ENCODE measurements at places on chromosomes 2 and 18.

DNA sequence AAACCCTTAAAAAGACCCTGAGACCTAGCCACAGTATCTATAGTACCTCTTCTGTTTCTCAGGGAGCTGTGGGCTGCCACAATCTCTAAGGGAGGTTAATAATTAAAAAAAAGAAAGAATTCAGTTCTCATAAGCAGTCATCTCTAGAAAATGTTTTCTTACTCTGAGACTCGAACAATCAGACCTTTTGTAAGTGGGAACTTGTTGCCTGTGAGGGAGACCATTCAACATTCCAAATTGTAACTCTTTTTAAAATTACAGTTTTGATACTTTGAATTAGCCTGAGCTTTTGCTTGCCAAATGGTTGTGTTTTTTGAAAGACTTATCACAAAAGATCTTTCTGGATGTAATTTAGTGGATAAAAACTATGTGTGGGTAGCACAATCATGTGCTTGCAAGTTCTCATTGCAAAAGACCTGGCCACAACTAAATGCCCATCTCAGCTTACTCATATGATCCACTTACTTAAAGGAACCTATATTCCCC, 33.3 kb downstream of the IL1R2 start:
- no peak for DNase-seq

- DNase-seq = peak; percentile 56
Observed at GRCh38 chr2:64029116-64029665, 10.0 kb upstream of the VPS54 start.

GRCh38 chr2:120251078-120251477, 1.6 kb upstream of the RALB start:
- no peak for DNase-seq

GRCh38 chr2:157946919-157947557, 70.9 kb upstream of the ACVR1 start:
- no peak for DNase-seq

DNA sequence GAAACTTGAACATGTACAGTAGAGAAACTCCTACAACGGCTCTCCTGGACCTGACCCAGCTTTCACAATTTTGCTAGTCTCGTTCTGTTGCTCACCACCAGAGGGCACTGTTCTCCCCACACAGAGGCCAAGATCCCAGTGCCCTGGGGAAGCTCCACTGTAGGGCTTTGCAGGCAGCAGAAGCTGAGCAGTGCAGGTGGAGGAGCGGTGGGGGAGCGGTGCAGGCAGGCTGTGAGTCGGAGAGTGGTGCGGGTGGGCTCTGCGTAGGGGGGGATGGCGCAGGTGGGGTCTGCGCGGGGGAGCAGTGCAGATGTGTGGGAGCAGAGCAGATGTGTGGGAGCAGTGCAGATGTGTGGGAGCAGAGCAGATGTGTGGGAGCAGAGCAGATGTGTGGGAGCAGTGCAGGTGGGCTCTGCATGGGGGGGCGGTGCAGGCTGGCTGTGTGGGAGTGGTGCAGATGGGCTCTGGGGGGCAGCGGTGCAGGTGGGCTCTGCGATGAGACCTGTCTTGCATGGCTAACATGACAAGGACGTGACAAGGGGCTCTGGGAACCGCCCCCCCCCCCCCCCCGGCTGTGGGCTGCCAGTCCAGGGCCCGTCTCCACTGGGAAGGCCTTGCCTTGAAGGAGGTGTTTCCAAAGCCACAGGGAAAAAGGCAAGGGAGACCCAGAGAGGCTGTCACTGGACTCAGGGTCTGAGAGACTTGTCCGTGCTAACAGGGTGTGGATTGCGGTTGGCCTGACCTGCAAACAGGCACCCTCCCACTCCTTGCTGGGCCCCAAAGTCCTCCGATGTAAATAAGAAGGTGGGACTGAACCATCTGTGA, 7.3 kb downstream of the CYS1 start:
- peak; percentile 55 for DNase-seq

DNA sequence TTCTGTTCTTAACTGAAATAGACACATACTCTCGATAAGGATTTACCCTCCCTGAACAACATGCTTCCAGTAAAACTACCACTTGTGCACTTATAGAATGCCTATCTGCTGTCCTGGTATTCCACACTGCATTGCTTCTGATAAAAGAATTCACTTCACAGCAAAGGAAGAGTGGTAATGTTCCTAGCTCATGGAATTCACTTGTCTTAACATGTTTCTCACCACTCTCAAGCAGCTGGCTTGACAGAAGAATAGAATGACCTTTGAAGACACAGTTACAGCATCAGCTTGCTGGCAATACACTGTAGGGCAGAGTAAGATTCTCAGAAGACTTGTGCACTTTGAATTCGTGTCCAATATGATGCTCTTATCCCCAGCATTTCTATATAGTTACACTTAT, 524.1 kb upstream of the CNTNAP5 start:
- no peak for DNase-seq

DNA sequence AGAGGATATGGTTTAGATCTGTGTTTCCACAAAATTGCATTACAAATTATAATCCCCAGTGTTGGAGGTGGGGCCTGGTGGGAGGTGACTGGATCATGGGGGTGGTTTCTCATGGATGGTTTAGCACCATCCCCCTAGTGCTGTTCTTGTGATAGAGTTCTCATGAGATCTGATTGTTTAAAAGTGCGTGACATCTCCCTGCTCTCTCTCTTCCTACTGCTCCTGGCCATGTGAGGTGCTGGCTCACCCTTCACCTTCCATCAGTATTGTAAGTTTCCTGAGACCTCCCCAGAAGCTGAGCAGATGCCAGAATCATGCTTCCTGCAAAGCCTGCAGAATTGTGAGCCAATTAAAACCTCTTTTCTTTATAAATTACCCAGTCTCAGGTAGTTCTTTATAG, 33.1 kb downstream of the LHCGR start:
- DNase-seq = no peak

- DNase-seq = no peak
Observed at GRCh38 chr18:10789180-10789579, 263.4 kb downstream of the NAPG start.

GRCh38 chr18:50742952-50743351, 76.9 kb downstream of the MRO start:
- DNase-seq = no peak

- no peak for DNase-seq
Observed at GRCh38 chr2:191051825-191052778, 38.1 kb upstream of the STAT1 start.

- no peak for DNase-seq
Observed at GRCh38 chr18:37393945-37394609, 171.5 kb downstream of the CELF4 start.

DNA sequence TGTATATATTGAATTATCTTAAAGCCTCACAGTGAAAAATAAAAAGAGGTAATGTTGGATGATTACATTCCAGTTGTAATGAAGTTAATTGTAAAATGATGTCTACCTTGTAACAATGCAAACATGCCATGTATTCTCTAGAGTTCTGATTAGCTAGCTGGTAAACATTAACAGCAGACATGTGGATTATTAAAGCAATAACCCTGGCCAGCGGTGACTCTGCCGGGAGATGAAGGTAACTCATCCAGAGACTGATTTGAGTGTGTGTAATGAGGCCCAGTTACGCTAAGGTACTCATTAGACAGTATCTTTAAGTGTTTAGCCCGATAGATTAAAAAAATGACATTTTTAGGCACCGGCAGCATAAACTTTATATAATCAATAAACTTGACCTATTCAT, 79.6 kb upstream of the REV1 start:
- no peak for DNase-seq

DNA sequence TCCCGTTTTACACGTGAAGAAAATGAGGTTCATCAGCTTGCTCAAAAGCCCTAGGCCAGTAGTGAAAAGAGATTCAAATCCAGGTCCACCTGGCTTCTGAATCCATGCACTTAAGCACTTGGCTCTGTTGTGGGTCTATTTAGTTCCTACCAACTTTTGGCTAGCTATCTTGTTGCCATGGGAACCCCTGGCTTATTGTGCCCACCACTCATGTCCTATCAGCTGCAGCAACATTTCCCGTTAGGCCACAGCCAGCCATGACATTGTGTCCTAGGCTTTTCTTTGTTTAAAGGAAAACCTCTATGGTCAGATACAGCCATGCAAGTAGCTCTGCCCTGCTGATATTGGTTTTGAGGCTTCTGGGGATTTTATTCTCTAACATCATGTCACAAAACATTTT, 49.8 kb downstream of the PLEK start:
- DNase-seq = no peak

GRCh38 chr2:241937297-241937696, 67.8 kb downstream of the RTP5 start:
- DNase-seq = no peak

DNA sequence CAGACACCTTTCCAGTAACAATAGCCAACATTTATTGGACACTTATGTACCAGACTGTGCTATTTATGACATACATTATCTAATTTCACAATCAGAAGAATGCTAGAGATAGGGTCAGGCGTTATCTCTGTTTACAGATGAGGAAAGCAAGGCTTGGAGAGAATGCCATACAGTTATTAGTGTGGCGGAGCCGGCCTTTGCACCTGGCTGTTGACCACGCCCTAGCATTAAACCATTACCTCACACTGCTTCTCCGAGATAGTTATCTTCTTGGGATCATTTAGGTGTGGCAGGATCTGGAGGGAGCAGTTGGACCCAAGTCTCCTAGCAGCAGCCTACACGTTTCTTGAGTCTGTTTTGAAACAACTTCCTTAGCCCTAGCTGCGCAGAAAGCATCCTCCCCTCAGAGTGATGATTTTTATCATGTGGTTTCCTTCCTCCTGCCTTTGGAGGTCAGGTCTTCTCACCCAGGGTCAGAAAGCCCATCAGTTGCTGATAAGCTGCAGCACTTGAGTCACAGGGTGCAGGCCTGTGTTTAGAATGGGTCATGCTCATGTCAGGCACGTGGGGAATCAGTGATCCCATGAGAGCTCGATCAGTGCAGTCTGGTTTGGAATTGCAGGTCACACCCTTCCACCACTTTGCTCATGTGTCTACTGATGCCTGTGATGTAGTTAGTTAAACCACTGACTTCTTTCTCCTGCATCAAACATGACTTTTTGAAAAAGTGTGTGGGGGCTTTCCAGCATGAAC, 118.2 kb downstream of the SPTBN1 start:
- DNase-seq = no peak

DNA sequence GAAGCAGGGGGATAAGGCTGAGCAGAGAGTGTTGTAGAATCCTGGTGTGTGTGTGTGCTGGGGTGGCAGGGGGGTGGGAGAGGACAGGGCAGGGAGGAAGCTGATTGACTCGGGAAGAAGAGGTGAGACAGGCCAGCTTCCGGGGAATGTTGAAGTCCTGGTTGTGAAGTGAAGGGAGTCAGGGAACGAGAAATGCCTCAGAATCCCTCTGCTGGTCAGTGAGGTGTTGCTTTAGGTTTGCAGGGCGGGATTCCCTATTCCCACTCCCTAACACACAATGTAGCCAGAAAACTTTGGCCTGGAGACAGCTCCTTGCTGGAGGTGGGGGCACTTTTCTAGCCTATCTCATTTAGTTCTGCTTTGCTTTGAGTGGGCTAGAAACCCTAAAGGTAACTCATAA, 265.1 kb downstream of the HAUS1 start:
- DNase-seq = no peak

GRCh38 chr18:79420033-79420745, 24.5 kb downstream of the NFATC1 start:
- no peak for DNase-seq

DNA sequence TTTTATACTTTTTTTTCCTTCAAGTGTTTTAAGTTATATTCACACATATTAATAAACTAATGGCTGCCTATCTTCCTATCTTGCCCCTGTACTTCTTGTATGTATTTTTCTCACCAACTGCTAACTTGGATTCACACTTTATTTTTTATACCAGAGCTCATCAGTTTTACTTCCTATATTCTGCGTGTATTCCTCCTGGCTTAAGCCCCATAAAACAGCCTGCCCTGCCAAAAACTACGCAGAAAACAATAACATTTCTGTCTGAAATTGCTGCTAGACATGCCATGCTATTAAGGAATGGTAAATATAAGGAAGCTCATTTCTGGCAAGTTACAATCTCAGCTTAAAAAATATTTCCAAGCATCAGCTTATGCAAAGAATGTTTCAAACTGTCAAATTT, 172.3 kb downstream of the UBE2E3 start:
- no peak for DNase-seq

DNA sequence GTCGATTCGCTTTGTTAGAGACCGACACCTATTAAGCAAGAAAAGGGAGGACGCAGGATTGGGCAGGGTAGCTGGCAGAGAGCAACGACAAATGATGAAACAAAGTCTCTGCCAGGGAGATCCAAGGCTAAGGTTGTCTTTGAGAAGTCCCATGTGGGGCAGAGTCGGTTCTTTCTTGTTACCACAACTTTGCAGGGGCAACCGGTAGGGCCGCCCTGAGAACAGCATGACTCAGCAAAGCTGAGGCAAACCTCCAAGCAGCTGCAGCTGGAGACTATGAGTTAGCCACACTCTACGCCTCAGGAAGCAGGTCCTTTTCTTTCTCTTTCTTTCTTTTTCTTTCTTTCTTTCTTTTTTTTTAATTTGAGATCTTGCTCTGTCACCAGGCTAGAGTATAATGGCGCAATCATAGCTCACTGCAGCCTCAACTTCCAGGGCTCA, 452.3 kb upstream of the ID2 start:
- no peak for DNase-seq

GRCh38 chr18:5296706-5297320, 1.3 kb upstream of the ZBTB14 start:
- DNase-seq = peak; percentile 28

DNA sequence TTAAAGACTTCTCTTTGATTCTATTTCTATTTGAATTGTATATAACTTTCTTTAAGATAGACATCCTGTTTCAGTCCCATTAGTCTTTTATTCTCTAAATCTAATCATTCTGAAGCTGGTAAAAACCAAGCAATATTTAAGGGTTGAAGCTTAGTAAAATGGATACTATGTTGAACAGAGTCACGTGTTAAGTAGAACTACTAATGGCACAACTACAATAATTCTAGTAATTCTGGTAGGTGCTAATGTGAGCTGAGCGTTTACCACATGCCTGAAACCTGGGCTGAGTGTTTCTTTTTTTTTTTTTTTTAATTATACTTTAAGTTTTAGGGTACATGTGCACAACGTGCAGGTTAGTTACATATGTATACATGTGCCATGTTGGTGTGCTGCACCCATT, 8.9 kb upstream of the AFF3 start:
- no peak for DNase-seq

GRCh38 chr18:25247725-25248124, 104.2 kb downstream of the ZNF521 start:
- no peak for DNase-seq

DNA sequence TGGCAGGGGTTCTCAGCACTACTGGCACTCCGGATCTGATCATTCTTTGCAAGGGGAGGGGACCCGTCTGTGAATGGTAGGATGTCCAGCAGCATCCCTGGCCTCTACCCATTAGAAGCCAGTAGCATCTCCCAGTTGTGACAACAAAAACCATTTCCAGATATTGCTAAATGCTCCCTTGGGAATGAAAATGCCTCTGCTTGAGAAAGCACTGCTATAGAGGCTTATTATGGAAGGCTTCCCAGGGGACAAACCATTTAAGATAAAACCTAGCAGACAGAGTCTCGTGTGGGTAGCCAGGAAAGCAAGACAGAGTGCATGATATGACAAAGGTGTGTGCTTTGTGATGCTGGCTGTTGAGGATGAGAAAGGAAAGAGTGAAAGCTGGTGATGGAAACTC, 273.7 kb downstream of the TMX3 start:
- DNase-seq = no peak

- no peak for DNase-seq
Observed at GRCh38 chr2:101012706-101013181, 10.7 kb downstream of the RPL31 start.
